ELR (cell line): ENCODE measurements at places on chromosomes 7 and 10.

- DNase-seq = no peak
These were observed 174.6 kb upstream of the TARP start for GRCh38 chr7:38448054-38448453.

- no peak for DNase-seq
These were observed 213.1 kb downstream of the MAGI2 start for GRCh38 chr7:79240413-79240812.

DNA sequence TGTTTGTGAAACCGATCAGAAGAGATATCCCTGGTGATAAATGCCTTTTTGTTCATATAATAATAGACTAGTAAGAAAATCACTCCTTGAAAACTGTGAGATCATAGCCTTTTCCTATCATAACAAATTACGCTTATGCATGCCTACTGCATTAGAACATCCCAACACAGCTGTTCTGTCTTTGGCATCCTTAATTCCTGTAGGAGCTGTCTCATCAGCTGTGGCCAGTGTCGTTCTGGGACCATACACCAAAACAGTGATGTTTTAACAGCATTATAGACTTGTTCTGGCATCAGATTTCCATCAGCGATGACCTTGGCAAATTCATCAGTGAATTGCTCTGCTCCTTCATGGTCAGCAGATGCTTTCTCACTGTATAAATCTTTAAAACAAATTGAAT, 423.6 kb upstream of the LRGUK start:
- DNase-seq = peak; percentile 91

DNA sequence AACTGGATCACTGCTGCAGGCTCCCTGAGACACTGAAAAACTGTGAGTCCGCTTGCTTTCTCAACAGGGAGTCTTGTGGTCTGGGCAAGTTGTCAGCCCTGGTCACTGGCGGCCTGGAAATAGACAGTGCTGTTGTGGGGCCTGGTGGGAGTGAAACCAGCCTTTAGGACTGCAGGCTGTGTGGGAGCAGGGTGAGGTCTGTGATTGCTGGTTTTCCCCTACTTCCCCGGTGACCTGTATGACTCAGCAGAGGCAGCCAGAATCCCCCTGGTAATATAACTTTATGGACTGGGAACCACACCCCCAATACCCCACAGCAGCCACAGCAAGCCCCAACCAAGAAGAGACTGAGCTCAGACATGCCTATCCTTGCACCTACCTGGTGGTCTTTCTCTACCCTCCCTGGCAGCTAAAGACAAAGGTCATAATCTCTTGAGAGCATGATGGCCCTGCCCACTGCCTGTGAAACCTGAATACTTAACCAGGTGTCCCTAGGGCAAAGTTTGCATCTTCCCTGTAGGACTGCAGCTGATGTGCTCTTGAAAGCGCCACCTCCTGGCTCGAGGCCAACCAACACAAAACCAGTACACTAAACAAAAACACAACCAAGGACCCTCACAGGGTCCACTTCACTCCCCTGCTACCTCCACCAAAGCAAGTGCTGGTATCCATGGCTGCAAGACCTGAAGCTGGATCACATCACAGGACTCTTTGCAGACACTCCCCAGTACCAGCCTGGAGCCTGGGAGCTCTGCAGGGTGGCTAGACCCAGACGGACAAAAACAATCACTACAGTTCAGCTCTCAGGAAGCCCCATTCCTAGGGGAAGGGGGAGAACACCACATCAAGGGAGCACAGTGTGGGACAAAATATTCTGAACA, 7.2 kb upstream of the ADAM22 start:
- no peak for DNase-seq

DNA sequence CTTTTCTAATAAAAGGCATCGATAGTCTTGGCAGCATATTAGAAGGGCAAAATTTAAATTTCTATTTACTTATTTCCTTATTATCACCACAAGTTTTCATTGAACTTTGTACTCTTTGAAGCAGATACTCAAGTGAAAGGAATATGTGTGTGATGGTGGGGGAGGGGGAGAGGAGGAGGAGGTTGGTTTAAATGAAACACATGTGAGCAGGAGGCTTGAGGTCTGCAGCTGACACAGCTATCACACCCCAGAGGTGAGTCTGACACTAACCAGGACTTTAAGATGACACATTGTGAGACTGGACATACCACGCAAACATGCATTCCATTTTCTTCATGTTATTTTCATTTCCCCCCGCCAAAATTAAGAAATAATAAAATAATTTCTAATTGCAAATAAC, 63.3 kb downstream of the CTTNBP2 start:
- peak; percentile 27 for DNase-seq

- no peak for DNase-seq
These were observed 25.3 kb downstream of the ADD3 start for GRCh38 chr10:110032801-110033700.
